ENCODE measurements at places on chromosomes 11 and 22. TPM values are rescaled to one million over a fixed set of nuclear protein-coding genes. Genes with fewer than 3 reads are reported as not detected.

MRPL40 gene
- 10.7 TPM for total RNA-seq

GLYAT gene
- not detected for total RNA-seq

OR5P2 gene
- total RNA-seq: not detected

SLC25A18 gene
- 5.5 TPM for total RNA-seq

CPSF7 gene
- total RNA-seq: 45.9 TPM

Measured in Peyer's patch (tissue), 4 donors.